Left lung (tissue), 14 donors: ENCODE measurements at places on chromosomes 7 and 10. TPM values are rescaled to one million over a fixed set of nuclear protein-coding genes. Genes with fewer than 3 reads are reported as not detected.
A peak's percentile ranks its signal among the peaks of the same experiment; 100 is the strongest.

DNA sequence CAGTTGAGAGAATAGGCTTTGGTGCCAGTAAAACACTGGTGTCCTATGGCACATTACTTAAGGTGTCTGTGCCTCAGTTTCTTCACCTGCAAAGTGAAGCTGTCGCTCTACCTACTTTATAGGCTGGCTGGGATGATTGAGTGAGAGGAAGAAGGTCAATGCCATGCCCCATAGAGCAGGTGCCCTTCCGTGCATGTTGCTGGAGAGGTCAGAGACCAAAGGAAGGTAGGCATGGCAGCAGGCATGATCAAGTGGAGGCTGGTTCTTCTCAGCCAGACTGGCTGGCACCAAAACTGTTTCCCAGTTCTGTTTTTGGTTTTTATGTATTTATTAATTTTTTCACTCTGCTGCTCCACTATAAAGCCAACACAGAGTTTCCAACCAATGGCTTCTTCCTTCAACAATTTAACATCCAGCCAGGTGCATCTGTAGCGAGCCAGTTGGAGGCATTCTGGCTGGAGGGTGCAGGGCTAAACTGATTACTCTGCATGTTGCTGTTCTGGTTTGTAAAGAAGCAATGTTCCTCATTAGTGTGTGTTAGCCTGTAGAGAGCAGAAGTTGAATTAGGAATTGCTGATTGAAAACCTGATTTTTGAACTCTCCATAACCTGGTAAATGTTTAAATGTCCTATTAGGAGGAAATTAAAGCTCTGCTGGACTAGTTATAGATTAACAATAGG is 144.3 kb upstream of the TNS3 start:
- DNase-seq = no peak

DNA sequence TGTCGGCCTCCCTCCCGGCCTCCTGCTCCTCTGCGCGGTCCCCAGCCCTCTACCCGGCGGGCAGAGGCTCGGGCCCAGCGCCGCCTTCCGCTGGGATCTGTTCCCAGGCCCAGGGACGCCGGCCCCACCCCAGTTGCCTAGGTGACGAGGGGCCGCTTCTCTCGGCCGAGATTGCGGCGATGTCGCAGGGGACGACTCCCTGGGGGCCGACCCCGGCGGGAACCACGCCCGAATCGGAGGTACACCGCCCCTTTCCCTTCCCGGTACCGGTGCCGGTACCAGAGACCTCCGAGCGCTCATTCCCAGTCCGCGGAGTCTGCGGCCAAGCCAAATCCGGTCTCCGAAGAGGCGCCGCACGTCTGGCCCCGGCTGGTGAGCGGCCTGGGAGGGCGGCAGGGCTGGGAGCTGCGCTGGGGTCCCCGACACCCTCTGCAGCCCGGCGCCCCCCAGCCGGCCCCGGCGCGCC is at the start of gene CABCOCO1:
TSS of gene CABCOCO1 (plus strand) at position 136 of the 466 bp plus-strand sequence. CDS start at position 180, 44 bp downstream.
- peak; percentile 61 for DNase-seq

DNA sequence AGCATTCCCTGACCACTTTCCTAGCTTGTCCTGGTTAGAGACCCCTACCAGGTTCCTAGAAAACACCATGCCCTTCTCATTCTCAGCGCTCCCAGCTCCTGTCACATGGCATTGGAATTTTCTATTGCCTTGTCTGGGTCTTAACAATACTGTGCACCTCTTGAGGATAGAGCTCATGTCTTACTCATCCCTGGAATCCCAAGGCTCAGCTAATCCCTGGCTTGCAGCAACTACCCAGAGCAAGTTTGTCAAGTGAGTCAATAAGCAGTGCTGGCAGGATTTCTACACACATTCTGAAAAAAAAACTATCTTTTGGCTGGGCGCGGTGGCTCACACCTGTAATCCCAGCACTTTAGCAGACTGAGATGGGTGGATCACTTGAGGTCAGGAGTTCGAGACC is 11.7 kb upstream of the PRDX3 start:
- DNase-seq = no peak

GRCh38 chr7:23833405-23833804 is 123.4 kb downstream of the STK31 start:
- no peak for DNase-seq

DNA sequence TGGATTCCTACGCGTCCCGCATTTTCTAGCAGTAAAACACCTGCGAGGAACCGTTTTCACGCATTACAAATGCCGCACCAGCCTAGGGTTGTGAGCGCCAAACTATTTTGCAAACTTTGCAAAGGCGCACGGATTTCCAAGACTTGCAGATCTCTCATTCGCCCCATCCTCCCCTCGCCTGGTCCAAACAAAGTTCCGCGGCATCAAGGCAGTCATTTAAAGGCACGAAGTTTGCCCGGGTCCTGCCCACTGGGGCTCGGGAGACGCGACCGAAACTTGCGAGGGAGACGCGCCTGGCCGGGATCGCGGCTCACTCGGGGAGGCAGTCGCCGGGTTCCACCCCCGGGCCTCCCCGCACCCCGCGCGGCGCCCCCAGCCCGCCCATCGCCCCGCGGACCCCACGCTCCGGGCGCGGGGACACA is 613 bp downstream of the USP6NL start:
- DNase-seq = no peak

The CDC14C gene
- polyA plus RNA-seq = 0.10 TPM

The UBE3C gene
- 38.4 TPM for polyA plus RNA-seq

The CTNNA3 gene
- polyA plus RNA-seq = 7.8 TPM

The HACD1 gene
- 25.6 TPM for polyA plus RNA-seq

The C7orf33 gene
- polyA plus RNA-seq = not detected
